IMR-90 (cell line): ENCODE measurements at places on chromosomes 7 and 10. TPM values are rescaled to one million over a fixed set of nuclear protein-coding genes. Genes with fewer than 3 reads are reported as not detected.

OR9A2 gene
- not detected in 2 replicates for total RNA-seq

DNA sequence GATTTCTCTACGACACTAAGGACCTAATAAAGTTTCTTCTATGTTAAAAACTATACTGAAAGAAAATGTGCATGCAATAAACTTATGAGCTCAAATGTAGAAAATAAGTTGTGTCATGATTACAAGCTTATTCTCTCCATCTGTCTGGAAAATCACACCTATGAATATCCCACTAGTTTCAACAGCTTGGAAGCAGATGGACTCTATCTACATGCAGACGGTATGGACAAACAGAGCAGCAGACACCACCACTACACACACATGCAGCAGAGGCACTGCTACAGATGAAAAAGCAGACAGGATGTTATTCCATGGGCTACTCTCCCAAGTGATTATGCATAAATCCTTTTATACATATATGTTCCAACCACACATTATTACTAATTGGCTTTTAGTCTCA lies 123.4 kb upstream of the TARP start:
- H3K4me3 ChIP-seq, result no peak overlapping the region
- no peak for DNase-seq

GRCh38 chr10:48944171-48944570 lies 4.5 kb upstream of the LRRC18 start:
- DNase-seq, result no peak
- H3K27ac ChIP-seq, result no peak overlapping the region
- H3K4me1 ChIP-seq, result no peaks in the 10 kb centered on the region
- no peaks in the 10 kb centered on the region for H3K36me3 ChIP-seq
- no peak overlapping the region for H3K4me3 ChIP-seq
- peaks cover 14% of the 10 kb centered on the region for H3K27me3 ChIP-seq

DNA sequence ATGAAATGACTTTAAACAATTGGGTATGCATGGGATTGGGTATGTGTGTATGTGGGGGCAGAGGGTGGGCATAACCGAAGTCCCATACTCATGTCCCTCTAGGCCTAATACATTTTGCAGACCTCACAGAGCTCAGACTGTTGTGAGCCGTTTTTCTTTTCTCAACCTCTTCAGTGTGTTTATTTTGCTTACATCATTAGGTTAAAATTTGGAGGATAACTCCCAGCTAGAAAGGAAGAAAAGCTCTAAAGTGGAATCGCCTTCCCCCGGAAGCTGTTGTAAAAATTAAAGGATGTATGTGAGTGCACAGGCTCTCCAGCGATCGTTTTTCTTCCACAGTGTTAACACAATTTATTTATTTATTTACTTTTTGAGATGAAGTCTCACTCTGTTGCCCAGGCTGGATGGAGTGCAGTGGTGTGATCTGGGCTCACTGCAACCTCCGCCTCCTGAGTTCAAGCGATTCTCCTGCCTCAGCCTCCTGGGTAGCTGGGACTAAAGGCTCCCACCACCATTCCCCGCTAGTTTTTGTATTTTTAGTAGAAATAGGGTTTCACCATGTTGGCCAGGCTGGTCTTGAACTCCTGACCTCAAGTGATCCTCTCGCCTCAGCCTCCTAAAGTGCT lies 1.5 kb upstream of the H2AZ2 start:
- H3K27me3 ChIP-seq, result no peaks in the 10 kb centered on the region
- peaks cover 2% of the 10 kb centered on the region; the same call in 1 of the 2 replicates for H3K4me1 ChIP-seq
- DNase-seq, result peak; percentile 27
- no peak overlapping the region for H3K27ac ChIP-seq

DNA sequence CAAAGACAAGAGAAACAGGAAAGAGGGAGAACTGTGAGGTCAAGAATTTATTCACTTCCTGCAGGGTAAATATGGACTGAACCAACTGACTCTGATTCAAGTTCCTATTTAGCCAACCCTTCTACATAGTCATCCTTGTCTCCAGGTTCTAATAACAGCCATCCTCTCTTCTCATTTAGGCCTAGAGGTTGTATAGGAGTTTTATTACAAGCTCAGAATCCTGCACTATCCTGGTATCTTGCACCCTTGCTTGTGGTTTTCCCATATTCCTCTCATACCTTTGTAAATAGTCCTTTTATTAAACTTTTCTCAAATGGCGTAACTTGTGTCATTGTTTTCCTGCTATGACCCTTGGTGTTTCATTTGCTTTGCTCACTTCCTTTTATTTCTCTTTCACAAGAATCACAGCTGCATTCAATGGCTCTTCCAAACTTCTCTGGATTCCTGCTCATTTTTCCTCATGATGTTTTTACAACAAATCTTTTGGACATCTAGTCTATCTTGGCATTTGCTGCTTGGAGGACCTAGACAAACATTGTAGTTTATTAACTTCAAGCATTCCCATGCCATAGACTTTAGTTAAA lies 12.4 kb upstream of the OR2A5 start:
- H3K36me3 ChIP-seq, result no peaks in the 10 kb centered on the region
- no peak for DNase-seq
- no peaks in the 10 kb centered on the region for H3K27me3 ChIP-seq
- H3K4me1 ChIP-seq, result no peaks in the 10 kb centered on the region
- no peak overlapping the region for H3K4me3 ChIP-seq
- no peak overlapping the region for H3K27ac ChIP-seq

- no peak overlapping the region for H3K4me3 ChIP-seq
- H3K36me3 ChIP-seq, result no peaks in the 10 kb centered on the region
- peaks cover 88% of the 10 kb centered on the region for H3K27me3 ChIP-seq
- no peak for DNase-seq
- no peaks in the 10 kb centered on the region for H3K4me1 ChIP-seq
These were observed 10.1 kb upstream of the MNX1 start for GRCh38 chr7:157020514-157021070.
